HuH-7 (cell line): ENCODE measurements at places on chromosomes 1 and 21.

DNA sequence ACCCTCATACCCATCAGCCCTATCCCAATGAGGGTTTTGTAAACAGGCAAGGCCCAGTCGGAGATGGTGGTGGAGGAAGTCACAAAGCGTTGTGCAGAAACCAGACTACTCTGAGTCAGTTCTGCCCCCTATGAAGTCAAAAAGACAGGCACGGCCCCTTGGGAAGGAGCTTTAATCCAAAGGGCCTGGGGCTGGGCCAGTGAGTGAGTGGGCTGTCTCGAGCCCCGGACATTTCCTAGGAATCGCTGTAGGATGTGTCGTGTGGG lies 442 bp upstream of the AHCYL1 start:
- no peak for DNase-seq

DNA sequence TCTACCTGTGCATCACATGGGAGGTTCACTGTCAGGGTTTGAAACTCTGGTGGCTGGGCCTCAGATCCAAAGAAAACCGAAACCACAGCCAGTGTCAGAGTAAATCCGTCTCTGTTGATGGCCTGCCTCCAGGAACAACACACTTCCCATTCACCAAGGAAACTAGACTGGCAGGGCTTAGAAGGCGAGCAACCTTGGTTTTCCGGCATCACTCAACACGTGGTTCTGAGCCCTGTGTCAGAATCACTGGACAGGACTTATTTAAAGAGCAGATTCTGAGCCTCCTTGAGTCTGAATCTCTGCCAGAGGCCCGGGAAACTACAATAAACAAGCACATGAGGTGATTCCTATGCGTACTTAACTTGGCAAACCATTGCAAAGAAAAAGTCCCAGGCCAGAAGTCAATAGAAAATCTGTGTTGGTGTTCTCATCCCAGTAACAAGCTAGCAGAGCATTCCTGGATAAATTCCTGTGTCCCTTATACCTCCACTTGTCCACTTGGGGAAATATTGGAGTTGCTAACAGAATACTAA lies 70.0 kb downstream of the KCTD3 start:
- DNase-seq, result peak; percentile 24

GRCh38 chr1:241532864-241533263 lies 686 bp downstream of the KMO start:
- no peak for DNase-seq

DNA sequence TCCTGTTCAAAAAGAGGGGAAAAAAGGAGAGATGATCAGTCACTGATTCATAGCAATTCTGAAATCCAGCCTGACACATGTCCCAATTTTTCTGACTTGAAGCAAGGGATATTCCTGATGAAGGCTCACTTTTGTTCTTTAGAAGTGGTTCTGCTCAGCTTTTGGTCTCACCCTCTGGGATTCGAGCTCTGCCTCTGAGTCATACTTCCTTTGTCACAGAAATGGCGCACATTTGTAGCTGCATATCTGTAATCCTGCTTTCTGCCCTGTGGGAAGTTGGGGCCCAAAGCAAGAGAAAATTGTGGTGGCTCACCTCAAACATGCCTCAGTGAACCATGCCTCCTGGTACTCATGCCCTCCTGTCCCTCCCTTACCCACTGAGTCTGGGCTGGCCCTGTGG lies 22.3 kb upstream of the FAM78B start:
- no peak for DNase-seq

GRCh38 chr1:203931953-203932352 lies 70.6 kb downstream of the SNRPE start:
- no peak for DNase-seq

- peak; percentile 62 for DNase-seq
Measured at GRCh38 chr1:230568008-230568407, 74.3 kb upstream of the COG2 start.

- no peak for DNase-seq
Measured at GRCh38 chr1:16975211-16975610, 5.2 kb downstream of the MFAP2 start.

DNA sequence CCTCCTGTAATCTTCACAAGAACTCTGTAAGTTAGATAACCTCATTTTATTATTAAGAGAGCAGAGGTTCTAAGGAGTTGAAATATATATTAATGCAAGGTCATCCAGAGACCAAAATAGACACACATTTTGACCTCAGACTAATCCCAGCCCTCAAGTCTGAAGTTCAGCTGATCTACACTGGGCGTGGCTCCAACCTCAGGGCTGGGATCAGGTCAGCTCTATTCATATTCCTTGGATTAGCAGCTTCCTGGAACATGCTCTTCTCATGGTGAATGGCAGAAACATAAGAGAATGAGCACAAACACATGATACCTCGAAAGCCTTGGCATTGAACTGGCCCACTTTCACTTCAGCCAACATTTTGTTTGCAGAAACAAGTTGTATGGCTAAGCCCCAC lies 200.8 kb upstream of the ST6GALNAC5 start:
- no peak for DNase-seq

DNA sequence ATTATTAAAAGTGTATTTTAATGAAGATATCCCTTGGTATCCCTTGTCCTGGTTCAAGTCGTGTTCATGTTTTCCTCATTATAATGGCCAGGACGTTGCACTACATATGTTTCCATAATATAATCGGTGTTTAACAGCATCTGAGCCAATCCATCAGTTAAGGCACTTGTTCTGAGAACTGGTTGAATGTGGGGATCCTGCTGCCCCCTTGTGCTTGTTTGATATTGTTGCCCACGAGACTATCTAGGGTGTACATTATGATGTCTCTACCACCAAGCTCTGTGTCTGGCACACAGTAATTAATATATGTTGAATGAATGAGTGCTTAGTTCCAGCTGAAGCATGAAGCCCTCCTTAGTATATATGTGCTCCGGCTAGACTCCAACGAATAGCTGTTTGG lies 193.0 kb downstream of the CACNA1E start:
- peak; percentile 8 for DNase-seq

DNA sequence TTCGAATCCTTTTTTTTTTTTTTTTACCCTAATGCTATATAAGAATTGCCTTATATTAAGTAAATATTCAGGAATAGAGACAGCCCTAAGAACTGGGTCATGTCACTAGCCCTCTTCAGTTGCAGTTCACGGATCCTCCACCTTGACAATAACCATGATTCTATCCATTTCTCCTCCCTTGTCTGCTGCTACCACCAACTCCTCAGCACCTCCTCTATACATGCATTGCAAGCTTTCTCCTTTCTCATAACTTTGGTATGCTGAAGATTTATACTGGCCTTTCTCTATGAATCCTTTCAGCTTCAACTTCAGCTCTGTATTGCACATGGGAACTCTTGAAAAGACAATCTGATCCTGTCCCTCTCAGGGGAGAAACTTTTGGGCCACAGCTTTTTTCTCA lies 14.3 kb upstream of the DR1 start:
- no peak for DNase-seq

DNA sequence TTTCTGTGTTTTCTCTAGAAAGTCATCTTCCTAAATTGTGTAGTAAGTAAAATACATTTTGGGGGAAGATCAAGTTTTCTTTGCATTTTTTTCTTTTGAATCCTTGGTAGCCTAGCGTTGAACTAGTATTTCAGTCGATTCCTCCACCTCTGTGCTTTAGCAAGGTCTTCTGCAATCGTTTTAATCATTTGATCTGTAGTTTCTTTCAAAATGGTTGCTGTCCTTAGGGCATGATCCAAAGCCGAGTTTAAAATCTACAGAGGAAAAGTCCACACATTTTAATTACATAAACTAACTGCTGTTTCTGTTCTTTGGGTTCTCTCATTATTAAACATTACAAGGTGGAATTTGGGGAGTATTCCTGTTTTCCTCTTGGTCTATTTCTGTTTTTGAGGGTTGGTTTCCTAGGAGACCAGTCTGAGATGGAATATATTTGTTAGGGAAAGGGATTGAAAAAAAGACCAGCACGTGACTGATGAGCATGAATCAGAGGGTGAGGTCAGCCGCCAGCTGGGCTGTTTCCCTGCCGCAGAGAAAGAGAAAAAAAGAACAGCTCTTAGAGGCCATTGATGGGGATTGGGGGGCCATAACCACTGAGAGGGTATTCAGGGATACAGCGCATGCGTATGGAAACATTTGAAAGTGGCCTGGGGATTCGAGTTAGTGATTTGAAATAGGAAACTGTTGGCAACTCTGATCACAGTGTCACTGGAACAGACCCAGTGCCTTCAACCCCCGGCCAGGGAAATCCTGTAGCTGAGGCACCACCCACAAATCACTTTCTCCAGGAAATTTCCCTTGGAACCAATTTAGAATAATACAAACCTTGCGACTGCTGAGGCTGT lies 40.6 kb downstream of the AKNAD1 start:
- DNase-seq, result no peak

DNA sequence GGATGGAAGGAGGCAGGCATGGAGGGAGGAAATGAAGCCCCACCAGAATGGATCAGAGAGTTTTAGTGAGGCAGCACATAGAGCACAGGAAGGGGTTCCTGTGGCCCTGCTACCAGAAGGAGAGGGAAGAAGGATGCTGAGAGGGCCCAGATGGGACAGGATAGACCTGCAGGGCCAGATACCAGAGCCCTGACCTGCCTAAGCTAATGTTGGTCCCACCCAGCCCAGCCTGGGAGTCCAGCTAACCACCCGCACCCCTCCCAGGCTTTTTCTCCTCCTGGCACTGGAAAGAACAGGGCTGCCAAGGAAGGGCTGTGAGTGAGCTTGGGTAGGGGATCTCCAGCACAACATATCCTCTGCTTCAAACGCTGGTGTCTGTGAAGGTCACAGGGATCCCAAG lies 6.9 kb downstream of the NECTIN4 start:
- no peak for DNase-seq

DNA sequence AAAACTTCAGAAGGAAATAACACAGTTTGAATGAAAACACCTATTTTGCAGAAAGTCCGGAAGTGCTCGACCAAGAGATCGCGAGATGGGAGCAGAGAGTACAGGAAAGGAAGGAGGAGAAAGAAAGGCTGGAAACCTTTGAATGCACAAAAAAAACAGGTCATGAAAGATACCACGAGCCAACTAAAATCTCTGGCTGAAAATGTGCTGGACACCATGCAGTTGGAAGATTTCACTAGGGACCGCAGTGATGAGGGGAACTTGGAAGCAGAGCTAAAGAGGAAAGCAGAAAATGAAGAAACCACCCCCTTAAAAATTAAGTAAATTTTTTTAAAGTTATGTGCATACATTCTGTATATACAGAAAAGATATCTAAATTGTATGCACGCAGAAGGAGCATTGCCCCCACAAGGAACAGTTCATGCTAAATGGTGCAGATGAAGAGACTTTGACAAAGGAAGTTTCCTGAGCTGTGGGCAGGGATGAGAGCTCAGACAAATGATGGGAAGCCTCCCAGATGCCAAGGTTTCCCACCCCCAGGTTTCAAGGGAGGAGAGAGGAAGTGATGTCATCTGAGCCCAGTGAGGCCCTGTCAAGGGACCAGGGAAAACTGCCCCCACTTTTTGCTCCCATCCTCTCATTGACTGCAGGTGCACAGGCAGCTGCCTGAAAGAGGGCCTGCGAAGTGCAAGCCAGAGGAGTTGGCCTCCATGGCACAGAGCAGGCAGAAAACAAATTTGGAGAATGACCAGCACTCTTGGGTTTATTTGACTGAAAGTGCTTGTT lies 52.5 kb downstream of the ETS2 start:
- no peak for DNase-seq

GRCh38 chr1:16055613-16056520 lies 12.3 kb downstream of the CLCNKB start:
- DNase-seq, result peak; percentile 88
